GM04504 (cell line): ENCODE measurements at places on chromosomes 6 and 20.

- no peak for DNase-seq
These were observed 164.8 kb downstream of the LY86 start for GRCh38 chr6:6753301-6753700.

GRCh38 chr20:58461104-58461503 lies 54.1 kb downstream of the APCDD1L start:
- DNase-seq: no peak

- no peak for DNase-seq
These were observed 39.4 kb downstream of the RREB1 start for GRCh38 chr6:7147051-7147671.

DNA sequence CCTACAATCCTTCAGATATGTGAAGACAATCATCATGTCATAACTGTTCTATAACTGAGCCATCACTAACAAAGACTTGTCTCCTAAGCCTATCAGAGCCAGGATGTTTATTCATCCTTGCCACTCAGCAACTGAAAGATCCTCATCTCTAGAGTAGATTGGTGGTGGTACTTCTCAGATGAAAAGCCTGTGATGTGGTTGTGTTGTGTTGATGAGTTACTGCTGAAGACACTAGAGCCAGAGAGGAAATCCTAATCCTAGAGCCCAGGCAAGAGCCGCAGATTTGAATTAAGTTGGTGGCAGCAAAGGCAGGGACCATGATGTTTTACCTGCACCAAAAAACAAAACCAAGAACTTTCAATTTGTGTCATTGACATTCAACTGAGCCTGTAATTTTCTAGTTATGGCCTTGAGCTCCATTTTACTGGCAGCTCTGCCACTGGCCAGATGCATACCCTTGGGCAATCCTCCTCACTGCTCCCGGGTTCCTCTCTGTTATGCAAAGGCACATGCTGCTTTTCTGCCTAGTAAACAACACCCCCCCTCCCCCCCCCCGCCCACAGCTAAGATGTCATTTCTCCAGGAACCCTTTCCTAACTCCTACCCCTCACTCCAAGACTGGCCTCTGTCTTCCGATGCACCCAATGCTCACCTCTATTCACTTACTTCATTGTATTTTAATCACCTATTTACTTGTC lies 50.2 kb upstream of the REV3L start:
- DNase-seq: no peak

DNA sequence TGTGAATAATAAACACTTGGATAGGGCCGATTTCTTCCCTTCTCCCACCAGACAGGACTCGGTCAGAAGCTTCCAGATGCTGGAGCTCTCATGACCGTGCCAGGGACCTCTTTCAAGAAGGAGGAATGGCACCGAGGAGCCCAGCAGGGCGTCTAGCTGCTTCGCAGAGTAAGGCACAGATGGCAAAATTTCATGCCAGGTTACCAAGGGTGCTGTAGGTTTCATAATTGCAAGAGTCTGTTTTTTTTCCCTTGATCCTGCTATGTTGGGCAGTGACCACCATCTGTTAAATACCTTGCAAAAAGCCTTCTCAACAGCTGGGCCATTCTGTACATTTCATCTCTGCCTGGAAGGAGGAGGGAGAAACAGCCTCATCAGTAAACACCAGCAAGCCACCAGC lies 111.8 kb downstream of the EDN3 start:
- no peak for DNase-seq

- no peak for DNase-seq
These were observed 164.3 kb upstream of the MLN start for GRCh38 chr6:33967966-33968724.

DNA sequence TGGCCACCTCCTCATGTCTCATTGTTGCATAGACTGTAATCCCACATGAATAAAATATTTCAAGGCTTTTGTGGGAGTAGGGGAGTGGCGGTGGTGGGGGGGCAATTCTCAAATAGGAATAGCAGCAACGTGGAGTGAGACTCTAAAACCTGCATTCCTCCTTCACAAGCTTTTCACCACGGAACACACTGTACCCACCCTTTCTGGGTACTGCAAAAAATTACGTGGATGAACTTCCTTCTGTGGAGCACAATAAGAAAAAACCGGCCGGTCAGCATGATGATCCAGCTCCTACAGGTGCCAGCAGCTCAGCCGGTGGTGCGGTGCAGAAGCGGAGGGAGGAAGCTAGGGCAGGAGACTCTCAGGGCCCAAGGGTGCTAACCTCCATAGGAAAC lies 930 bp upstream of the RRAGD start:
- DNase-seq: no peak

- no peak for DNase-seq
These were observed 814 bp downstream of the TFAP2B start for GRCh38 chr6:50819466-50819903.

DNA sequence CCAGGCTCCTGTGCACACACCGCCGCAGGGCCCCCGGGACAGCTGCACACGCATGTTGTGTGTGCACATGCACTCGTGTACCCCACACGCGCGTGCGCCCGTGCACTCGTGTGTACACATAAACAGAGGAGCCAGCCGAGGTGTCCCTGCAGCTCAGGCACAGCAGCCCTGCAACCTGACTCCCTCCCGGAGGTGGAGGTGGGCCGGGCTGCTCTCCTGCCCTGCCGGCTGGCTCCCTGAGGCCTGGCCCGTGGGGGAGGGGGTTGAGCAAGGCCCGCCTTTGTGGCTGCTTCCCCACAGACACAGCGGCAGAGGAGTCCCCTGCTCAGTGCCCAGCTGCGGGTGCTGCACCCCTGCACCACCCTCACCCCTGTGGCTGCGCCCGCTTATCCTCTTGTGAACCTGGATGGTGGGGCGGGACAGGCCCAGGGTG lies 624 bp downstream of the RBBP8NL start:
- DNase-seq: no peak

- no peak for DNase-seq
These were observed 4.4 kb downstream of the AMD1 start for GRCh38 chr6:110878751-110879522.

GRCh38 chr6:168447282-168447681 lies 6.3 kb downstream of the SMOC2 start:
- no peak for DNase-seq

GRCh38 chr6:144477396-144477795 lies 192.3 kb downstream of the UTRN start:
- DNase-seq: no peak

GRCh38 chr20:61439251-61439650 lies 187.2 kb downstream of the CDH4 start:
- no peak for DNase-seq

GRCh38 chr6:37862992-37863391 lies 43.5 kb downstream of the ZFAND3 start:
- DNase-seq: peak; percentile 32

- DNase-seq: peak; percentile 98
These were observed 76.7 kb downstream of the RNF182 start for GRCh38 chr6:14001329-14002012.
